Endothelial cell of umbilical vein (primary cell): ENCODE measurements at places on chromosomes 4 and X. TPM values are rescaled to one million over a fixed set of nuclear protein-coding genes. Genes with fewer than 3 reads are reported as not detected.

DNA sequence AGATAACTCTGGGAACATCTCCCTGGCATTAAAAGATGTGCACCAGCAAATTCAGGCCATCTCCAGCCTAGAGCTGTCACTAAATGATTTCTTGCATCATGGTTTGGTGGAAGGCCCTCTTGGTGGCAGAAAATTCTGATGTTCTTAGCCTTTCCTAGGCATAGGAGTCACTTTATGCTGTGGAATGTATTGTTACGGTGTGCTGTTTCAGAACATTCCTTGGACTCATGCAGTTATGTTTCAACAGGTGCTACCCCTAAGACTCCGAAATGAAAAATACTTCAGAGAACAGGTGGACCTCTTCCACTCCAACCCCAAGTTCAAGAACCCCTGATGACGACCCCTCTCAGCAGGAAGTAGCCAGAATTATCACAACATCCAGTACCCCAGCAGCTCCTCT is 20.3 kb upstream of the PAPSS1 start:
- DNase-seq = peak; percentile 23

Gene GAGE12E
- polyA plus RNA-seq = not detected in 2 replicates

Gene CXCL13
- not detected in 2 replicates for polyA plus RNA-seq

GRCh38 chrX:44152852-44153251 is 179.7 kb upstream of the NDP start:
- no peak for DNase-seq

- DNase-seq = no peak
Measured at GRCh38 chr4:53476232-53477037, 99.0 kb downstream of the FIP1L1 start.

Gene CC2D2A
- polyA plus RNA-seq = 10.2 and 10.6 TPM in 2 replicates

Gene BEX1
- polyA plus RNA-seq = 0.14 and 0.19 TPM in 2 replicates

- no peak for DNase-seq
Measured at GRCh38 chr4:172480471-172480870, 667.3 kb downstream of the GALNTL6 start.

Gene POF1B
- polyA plus RNA-seq = not detected in 2 replicates

- no peak for DNase-seq
Measured at GRCh38 chrX:13201605-13202219, 118.1 kb downstream of the ATXN3L start.

DNA sequence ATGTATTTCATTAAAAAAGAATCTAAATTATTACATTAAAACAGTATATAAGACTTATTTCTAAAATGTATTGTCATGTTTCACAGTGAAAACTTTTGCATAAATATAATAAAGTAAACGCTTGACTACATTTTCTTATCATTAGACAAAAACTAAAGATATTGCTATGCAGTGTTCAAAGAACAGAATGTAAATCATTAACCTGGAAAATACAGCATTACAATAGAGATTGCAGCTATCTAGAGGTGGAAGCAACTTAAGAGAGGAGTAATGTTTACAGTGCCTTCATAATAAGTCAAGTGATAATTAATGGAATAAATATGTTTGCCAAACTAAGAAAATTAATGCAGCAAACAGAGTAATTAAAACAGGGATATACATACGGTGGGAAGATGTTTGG is 940.9 kb downstream of the FSTL5 start:
- no peak for DNase-seq

DNA sequence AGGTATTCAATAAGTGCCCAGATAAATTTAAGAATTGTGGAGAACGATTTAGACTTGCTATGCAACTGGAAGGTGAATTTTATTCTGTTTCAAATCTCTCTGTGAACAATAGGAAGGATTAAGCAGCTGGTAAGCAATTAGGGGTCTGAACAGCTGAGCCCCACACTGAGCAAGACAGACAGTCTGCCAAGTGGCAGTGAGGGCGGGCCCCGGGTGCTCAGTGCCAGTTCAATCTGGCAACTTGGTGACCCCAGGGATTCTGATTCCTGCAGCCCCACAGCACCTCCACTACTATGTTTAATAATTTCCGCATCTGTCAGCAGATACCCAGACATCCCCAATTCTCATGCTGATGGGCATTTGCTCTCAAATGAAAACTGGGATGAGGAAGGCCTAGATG is 317.3 kb downstream of the PPP1R2C start:
- DNase-seq = no peak

DNA sequence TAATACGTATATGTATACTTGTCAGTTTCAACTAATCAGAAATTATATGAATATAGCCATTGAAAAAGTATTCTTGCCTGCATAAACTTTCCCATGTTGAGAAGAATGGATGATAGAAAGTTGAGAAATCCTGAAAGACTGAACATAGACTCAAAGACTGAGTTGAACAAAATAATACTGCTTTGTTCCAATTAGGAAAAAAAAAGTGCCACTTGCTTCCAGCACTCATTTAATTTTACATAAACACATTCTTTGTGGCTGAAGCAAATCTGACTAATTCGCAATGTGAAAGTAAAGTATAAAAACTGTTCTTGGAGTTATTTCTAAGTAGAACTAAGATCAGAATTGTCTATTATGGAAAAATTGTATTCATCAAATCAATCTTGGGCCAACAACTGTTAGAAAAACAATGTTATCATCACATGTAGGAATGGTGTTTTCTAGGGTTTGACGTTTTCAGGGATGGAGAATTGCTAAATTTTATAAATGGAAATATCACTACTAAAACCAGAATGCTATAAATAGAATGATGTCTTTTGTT is 2334.6 kb downstream of the PCDH7 start:
- no peak for DNase-seq

DNA sequence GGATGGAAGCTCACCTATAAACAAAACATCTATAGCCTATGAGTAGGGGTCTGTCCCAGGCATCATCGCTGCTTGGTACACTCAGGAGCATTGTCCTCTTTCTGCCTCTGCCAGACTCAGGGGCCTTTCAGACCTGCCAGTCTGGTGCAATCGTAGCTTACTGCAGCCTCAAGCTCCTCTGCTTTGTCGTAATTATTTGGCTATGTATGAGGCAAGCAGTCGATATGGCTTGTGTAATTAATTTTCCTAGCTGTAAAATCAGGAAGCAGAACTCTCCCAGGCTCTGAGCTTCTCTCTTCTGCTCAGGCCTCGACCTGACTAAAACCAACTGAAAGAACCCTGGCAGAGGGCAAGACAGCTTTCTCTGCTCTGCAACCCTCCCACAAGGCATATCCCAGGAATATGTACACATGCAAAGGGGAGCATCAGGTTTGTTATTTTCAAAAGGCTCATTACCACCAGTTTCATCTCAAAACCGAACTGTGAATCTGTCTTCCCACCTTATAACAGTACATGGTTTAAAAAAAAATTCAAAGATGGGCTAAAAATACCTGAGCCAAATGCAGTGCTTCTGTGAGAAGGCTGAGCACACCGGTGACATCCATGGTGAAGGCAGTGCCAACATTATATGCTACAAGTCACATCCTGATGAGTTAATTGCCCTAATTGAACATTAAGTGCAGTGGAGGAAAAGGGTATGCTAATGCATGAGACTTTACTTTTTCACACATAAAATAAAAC is 309.2 kb upstream of the EMCN start:
- DNase-seq = no peak

Gene GRXCR1
- not detected in 2 replicates for polyA plus RNA-seq

- no peak for DNase-seq
Measured at GRCh38 chr4:111494971-111495370, 650.3 kb upstream of the FAM241A start.

Gene RIBC1
- 0.23 TPM in 1 of 2 replicates, not detected in the other for polyA plus RNA-seq

Gene HSPA4L
- polyA plus RNA-seq = 0.81 and 1.3 TPM in 2 replicates

- DNase-seq = no peak
Measured at GRCh38 chr4:184810720-184811119, 15.0 kb downstream of the ACSL1 start.

Gene DCHS2
- polyA plus RNA-seq = not detected in 2 replicates

Gene MTMR8
- polyA plus RNA-seq = 0.23 and 0.24 TPM in 2 replicates

GRCh38 chr4:3563403-3563802 is 31.2 kb upstream of the LRPAP1 start:
- DNase-seq = no peak

Gene RAB40A
- polyA plus RNA-seq = 0.30 and 0.33 TPM in 2 replicates

DNA sequence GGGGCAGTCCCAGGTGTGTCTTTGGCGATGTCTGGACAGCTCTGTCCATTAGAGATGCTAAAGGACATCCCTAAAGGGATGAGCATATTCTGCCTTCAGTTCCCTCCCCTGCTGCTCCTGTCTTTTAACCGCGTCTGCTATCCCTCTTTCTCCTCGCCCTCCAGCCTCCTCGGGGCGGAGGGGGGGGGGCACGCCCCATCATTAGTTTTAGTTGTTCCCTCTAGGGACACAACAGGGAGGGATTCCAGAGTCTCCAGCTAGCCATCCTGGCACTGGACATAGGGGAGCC is 1.1 kb downstream of the MSL3 start:
- no peak for DNase-seq

Gene TBC1D8B
- 1.4 TPM in 2 replicates for polyA plus RNA-seq

Gene DRP2
- polyA plus RNA-seq = 0.13 and 0.17 TPM in 2 replicates

Gene POU3F4
- not detected in 2 replicates for polyA plus RNA-seq

- peak; percentile 63 for DNase-seq
Measured at GRCh38 chr4:159455675-159456237, 352.9 kb downstream of the RAPGEF2 start.

GRCh38 chrX:65195621-65196020 is 219.4 kb upstream of the ZC4H2 start:
- DNase-seq = no peak

Gene SPIN2A
- 0.22 and 0.25 TPM in 2 replicates for polyA plus RNA-seq

GRCh38 chr4:62279689-62280088 is 1079.6 kb downstream of the ADGRL3 start:
- DNase-seq = no peak

GRCh38 chr4:142585411-142585810 is 260.7 kb downstream of the INPP4B start:
- no peak for DNase-seq

Gene FOXP3
- 0.06 and 0.08 TPM in 2 replicates for polyA plus RNA-seq

Gene SMPX
- not detected in 2 replicates for polyA plus RNA-seq

Gene DDX60
- 1.9 and 3.8 TPM in 2 replicates for polyA plus RNA-seq

GRCh38 chr4:36164900-36165630 is 79.2 kb downstream of the ARAP2 start:
- DNase-seq = no peak

- DNase-seq = no peak
Measured at GRCh38 chr4:42653626-42654560, 3.0 kb downstream of the ATP8A1 start.

Gene YTHDC1
- polyA plus RNA-seq = 12.7 and 17.8 TPM in 2 replicates

Gene TCEAL2
- polyA plus RNA-seq = not detected in 2 replicates

Gene CTAG1B
- not detected in 2 replicates for polyA plus RNA-seq

DNA sequence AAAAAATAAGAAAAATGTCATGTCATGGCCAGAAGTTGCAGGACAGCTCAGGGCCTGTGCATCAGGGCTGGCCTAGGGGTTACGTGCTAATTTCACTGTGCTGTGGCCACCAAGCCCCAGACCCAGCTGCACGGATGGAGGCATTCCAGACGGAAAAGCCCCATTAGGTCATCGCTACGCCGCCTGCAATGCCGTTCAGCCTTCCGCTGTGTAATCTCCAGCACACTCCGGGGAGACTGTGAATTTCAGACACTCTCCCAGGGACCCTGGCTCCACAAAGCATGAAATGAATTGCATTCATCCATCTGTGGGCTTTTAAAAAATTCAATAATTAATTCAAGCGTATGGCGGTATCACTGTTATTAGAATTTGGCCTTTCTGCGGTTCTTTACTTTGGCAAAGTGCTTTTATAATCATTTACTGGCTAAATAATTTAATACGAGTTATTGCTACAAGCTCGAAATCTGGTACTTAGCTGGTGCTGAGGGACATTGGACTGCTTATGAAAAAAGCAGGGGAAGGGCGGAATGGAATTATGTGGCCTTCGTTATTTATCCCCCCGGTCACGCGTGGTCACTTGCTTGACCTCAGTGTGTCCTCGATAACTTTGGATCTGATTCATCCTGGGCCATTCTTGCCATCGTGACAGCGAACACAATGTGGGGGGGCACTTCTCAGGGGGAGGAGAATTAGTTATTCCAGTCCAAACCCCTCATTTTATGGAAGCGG is 9.0 kb upstream of the NSG1 start:
- no peak for DNase-seq

Gene PAGE2
- polyA plus RNA-seq = not detected in 2 replicates

GRCh38 chr4:77820649-77821561 is 1.7 kb upstream of the CNOT6L start:
- peak; percentile 14 for DNase-seq

Gene SLC4A4
- polyA plus RNA-seq = not detected in 2 replicates

DNA sequence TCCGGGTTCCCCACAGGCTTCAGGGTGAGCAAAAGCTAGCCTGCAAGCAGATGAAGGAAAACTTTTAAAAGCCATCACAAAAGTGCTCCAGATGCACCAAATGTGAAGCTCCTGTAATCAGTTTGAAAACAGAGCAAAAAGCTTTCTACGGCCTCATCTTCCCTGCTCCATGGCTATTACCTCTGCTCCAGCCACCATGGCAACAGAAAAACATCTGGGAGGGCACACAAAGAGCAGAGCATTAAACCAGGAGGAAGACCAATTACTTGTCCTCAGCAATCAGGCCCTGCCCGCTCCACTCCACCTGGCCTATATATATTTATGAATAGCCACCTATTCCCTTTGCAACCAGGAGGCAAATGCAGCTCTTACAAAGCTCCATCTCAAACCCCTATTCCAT is 33.6 kb downstream of the TMEM154 start:
- no peak for DNase-seq

GRCh38 chrX:141467442-141467841 is 117.1 kb downstream of the SPANXA1 start:
- DNase-seq = peak; percentile 2

DNA sequence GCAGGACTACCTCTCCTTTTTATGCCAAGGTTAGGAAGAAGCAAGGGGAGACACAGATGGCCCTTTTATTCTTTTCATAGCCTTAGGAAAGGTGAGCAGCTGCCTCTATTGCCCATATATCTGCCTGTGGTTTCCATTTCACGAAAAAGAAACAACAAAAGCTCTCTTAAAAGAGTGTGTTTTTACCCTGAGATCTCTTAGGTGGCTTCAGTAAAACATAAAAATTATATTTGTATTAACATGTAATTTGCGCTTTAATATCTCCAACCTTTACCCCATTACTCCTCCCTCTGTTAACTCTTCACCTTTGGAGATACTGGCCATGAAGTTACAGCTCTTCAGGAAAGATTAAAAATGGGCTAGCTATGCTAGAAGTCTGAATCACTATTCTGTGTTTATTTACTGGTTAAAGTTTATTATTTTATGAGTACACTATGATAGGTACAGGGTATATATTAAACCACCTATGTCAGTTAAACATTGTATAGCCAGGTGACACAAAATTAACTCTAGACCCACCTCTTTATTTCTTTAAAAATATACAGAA is 15.0 kb upstream of the SULT1B1 start:
- DNase-seq = no peak

DNA sequence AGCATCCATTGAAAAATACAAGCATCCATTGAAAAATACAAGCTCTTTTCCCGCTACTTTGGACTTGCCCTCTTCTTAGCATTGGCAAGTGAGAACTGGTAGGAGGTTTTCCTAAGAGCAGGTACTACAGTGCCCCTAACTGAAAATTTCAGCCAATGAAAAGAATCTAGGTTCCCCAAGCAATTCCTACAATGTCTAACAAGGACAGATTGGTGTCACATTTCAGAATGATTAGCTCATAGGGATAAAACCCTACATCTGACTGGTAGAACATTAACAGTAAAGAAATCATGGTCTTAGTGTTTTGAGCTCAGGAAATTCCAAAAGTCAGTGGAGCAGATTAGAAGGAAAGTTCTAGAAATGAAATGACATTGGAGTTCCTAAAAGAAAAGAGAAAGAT is 68.6 kb upstream of the QRFPR start:
- no peak for DNase-seq

Gene PAGE2B
- not detected in 2 replicates for polyA plus RNA-seq

- DNase-seq = peak; percentile 71
Measured at GRCh38 chrX:45806410-45807121, 605.9 kb upstream of the DIPK2B start.

- no peak for DNase-seq
Measured at GRCh38 chr4:37471971-37472370, 214.2 kb downstream of the RELL1 start.

Gene DKK2
- 0.14 and 0.19 TPM in 2 replicates for polyA plus RNA-seq
